DND-41 (cell line): ENCODE measurements at places on chromosomes 1 and 21.

GRCh38 chr1:25223471-25223870 lies 8.8 kb downstream of the SYF2 start:
- no peak for DNase-seq

DNA sequence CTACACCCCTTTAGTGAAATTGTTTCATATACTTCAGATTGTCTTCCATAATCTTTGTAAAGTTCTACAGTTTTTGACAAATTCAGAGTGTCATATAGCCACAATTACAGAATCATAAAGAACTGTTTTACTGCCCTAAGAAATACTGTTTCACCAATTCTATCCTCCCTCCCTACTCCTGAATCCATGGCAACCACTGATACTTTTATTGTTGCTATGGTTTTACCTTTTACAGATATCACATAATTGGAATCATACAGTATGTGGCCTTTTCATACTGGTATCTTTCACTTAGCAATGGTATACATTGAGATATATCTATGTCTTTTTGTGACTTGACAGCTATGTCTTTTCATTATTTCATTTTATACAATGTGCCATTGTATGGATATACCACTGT lies 34.1 kb downstream of the RC3H1 start:
- no peak for DNase-seq

GRCh38 chr1:87370544-87370943 lies 41.9 kb downstream of the LMO4 start:
- no peak for DNase-seq

- no peak for DNase-seq
These were observed 88.8 kb upstream of the GPR52 start for GRCh38 chr1:174358786-174359453.

GRCh38 chr21:29053011-29053553 lies 20.4 kb downstream of the CCT8 start:
- DNase-seq = no peak

GRCh38 chr1:168521401-168522000 lies 22.3 kb downstream of the XCL2 start:
- DNase-seq = no peak

GRCh38 chr1:63428815-63429214 lies 61.4 kb downstream of the ALG6 start:
- DNase-seq = no peak

GRCh38 chr1:154925335-154926170 lies 11.0 kb downstream of the PMVK start:
- DNase-seq = no peak

- no peak for DNase-seq
These were observed 1.5 kb upstream of the NR0B2 start for GRCh38 chr1:26915204-26915842.

DNA sequence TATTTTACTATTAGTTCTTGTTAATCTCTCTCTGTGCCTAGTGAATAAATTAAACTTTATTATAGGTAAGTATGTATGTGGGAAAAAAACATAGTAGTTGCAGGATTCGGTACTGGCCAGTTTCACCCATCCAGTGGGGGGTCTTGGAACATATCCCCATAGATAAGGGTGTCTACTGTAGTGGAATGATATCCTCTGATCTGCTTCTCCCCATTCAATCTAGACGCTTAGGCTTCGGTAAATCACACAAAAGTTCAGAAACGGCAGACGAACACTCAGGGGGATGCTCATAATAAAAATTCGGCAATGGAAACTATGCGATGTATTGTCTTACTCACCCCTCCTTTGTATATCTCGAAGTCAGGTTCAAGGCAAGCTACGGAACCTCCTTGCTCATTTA lies 232.9 kb upstream of the COA6 start:
- DNase-seq = no peak

GRCh38 chr1:112872551-112872962 lies 83.4 kb downstream of the SLC16A1 start:
- DNase-seq = no peak

GRCh38 chr1:219179293-219179692 lies 5.6 kb downstream of the LYPLAL1 start:
- DNase-seq = no peak

- no peak for DNase-seq
These were observed 12.9 kb upstream of the RNU1-4 start for GRCh38 chr1:16727190-16728111.

DNA sequence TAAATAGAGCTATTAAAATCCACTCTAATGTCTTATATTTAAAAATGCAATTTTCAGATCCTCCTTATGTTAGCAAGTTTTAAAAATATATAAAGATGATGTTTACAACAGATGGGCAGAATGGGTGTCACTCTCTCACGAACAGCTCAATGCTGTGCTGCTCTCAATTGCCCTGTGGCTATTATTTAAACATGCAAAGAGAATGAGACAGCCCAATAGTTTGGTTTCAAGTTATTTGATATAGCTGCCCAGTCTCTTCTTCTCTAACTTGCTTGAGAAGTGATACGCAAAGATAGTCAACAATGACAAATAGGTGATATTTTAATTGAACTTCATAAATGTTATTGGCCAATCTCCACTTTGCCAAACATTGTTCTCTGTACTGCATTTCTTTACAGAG lies 199.3 kb upstream of the GREM2 start:
- no peak for DNase-seq

GRCh38 chr1:235883261-235883927 lies 16.7 kb upstream of the LYST start:
- no peak for DNase-seq

GRCh38 chr21:30083225-30083945 lies 83.2 kb downstream of the CLDN17 start:
- no peak for DNase-seq

DNA sequence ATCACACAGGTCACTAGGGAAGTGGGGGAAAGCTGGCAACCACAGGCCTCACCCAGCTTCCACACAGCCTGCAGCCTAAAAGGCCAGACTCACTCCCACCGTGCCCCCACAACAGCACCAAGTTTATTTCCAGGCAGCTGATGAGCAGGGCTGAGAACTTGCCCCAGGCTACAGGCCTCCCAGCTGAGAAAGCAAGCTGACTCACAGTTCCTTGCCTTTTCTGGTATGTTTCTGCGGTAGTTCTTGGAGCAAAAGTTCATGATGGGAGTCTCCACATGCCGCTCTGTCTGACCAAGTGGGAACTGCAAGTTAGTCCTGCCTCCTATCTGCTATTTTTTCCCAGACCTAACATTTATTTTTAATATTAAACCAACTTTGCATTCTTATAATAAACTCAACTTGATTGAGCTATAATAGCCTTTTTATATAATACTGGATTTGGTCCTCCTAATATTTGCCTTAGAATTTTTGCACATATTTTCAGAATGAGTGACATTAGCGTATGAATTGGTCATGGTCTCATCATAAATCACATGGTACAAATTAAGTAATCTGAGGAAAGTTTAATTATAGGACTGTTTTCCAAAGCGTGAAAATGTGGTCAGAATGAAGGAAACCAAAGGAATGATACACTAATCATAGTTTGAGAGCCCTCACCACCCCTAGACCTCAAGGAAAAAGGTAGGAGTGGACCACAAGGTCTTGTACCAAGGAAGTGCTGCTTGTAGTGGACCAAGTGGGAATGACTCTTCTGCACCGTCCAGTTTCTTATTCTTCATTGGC lies 30.7 kb downstream of the RPAP2 start:
- no peak for DNase-seq

DNA sequence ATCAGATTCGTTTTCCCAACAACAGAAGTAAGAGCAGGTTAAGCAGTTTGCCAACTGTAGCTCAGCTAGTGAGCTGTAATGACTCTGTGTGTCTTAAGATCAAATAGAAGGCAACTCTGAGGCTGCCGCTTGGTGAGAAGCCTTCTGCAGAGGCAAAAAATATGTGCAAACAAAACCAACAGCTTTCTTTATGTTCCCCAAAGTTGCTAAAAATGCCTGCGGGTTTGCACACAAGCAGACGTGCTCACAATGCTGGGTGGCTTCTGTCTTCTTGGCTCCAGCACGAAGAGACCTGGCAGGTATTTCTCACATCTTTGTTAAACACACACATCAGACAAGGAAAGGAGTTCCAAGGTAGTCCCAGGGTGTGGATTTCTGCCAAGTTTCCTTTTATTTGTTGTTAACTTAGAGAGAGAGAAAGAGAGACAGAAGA lies 158.9 kb upstream of the JUN start:
- DNase-seq = no peak

GRCh38 chr1:57089221-57089620 lies 123.4 kb upstream of the C8B start:
- DNase-seq = no peak

DNA sequence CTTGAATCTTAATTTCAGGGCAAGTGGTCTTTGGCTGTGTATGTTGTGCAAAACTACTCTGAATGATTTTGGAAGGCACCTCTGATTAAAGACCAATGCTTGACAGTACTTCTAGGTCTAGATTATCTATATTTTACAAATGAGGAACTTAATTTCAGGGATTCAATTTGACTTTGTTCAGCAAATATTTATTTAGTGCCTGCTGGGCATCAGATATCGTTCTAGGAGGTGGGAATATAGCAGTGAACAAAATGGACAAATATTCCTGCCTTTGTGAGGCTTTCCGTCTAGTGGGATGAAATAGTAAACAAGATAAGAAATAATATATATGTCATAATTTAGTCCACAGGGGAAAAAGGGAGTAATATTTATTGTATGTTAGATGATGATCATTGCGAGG lies 4.7 kb downstream of the ZNF326 start:
- no peak for DNase-seq

GRCh38 chr1:205963352-205964155 lies 20.3 kb upstream of the SLC26A9 start:
- DNase-seq = no peak

- peak; percentile 61 for DNase-seq
These were observed 51.4 kb downstream of the KIF21B start for GRCh38 chr1:200971955-200972711.

DNA sequence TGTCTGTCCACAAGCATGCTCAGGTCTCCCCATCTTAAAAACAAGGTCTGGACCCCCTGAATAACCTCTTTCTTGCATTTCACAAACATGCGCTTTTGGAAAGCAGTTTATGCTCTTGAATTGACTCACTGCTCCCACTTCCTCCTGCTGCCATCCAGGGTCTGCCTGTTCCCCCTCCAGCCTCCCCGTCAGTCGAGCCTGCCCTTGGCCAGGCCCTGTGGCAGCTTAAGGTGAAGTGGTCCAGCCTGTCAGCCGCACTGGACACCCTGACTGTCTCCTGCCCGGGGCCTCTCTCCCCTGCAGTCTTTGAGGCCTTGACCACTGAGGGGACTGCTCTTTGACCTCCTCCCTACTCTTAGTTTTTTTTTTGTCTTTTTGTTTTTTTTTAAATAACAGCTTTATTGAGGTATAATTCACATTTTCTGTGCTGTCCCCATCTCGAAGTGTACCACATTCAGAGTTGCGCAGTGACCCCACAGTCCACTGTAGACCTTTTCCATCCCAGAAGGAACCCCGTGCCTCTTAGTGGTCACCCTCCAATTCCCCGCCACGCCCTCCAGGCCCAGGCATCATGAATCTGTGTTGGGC lies 18.3 kb downstream of the GPR137B start:
- no peak for DNase-seq

DNA sequence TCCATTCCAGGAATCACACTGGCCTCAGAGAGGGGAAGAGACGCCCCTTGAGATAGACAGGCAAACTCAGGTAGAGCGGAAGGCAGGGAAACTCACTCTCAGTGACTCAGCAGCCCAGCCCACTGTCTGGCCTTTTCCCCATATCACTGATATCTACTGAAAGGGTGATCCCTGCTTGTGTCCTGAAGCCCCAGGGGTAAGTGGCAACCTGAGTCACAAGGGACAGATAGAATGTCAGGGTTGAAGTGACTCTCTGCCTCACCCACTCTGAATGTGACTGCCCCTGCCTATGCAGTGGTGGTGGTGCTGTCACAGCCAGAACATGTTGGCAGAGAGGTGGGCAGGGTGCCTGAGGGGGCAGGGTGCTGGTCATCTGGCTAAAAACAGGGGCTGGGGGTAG lies 157.5 kb upstream of the FGGY start:
- DNase-seq = no peak

DNA sequence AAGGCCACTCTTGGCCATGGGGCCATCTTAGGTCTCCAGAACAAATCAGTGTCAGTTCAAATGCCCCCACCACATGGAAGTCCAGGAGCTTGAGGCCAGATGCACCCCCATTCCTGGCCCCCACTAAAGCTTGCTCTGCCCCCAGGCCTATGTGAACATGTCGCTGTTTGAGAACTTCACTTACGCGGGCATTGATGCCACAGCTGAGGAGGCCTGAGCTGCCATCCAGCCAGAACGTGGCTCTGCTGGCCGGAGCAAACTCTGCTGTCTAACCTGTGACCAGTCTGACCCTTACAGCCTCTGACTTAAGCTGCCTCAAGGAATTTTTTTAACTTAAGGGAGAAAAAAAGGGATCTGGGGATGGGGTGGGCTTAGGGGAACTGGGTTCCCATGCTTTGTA lies 15.1 kb upstream of the MPL start:
- no peak for DNase-seq

DNA sequence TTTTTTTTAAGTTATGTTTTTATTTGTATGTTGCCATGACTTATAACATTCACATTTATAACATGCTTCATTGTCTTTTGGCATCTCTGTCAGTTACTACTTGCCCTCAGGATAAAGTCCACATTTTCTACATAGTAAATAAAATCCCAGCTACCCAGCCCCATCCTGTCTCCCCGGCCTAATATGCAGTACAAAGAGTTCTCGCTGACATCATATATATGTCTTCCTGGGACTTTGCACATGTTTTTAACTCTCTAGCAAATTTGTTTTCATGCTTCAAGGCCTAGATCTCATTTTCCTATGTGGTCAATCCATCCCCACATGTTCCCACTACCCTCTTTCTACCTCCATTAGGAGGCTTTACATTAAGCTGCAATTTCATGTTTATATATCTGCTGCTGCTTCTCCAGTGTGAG lies 33.0 kb upstream of the IVNS1ABP start:
- no peak for DNase-seq

- no peak for DNase-seq
These were observed 58.1 kb upstream of the CCDC190 start for GRCh38 chr1:162919034-162919433.

DNA sequence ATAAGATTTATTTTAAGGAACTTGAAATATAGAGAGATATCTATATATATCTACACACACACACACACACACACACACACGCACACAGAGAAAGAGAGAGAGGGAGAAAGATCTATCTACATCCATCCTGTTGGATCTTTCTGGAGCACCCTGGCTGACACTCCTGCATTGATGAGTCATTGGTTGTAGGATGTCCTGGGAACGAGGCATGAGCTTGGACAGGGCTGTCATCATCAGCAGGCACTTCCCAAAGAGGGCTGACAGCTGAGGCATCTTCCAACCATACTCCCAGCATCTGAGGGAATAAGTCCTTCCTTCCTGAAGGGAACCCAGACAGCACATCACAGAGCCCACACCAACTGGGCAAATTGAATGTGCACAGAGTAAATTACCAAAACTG lies 99.1 kb upstream of the ERG start:
- DNase-seq = no peak

DNA sequence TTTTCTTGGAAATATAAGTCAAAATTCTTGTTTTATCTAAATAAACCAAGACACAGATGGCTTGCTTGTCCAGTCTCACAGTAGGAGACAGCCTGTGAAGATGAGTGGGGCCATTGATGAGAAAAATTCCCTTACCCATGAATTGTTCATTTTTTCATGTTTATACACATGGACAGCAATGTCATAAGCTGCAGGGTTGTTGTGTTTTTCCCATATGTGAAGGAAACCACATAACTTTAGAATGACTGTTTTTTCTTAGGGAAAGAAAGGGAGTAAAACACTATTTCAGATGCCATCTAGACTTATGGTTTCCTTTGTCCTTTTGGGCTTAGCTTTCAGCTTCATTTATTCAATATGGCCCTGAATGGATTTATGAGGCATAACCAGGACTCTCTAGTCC lies 622.5 kb upstream of the NR5A2 start:
- DNase-seq = no peak

- no peak for DNase-seq
These were observed 51.6 kb downstream of the PLPP3 start for GRCh38 chr1:56527548-56528302.
